ENCODE measurements at places on chromosomes 1 and 21. TPM values are rescaled to one million over a fixed set of nuclear protein-coding genes. Genes with fewer than 3 reads are reported as not detected.

DNA sequence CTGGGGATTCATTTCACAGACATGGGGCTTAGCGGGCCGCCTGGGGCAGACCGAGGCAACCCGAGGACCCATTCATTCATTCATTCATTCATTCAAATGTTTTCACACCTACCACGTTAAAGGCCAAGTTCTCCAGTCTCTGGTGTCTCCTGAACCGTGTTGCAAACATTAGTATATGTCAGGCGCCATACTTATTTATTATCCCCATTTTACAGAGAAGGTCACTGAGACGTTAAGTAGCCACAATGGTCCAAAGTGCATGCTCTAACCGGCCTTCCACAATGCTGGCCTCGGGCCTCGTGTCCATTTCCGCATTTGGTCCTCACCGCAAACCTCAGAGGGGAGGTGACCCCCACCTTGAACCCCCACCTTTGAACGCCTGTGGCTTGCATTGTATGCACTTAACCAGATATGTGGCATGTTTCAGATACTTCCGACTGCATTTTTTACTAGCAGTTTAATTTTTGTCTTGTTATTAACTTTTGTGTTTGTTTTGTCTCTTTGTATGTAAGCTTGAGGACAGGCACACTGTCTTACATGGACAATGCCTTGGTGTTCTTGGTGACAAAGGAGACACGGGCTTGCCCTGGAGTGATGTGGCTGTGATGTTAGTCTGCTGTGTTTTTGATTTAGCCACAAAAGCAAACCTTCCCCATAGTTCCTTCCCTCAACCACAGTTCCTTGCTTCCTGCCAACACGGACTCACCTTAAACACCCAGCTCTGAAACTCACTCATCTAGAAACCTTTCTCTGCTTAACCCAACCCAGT, 1.2 kb upstream of the IFFO2 start:
- DNase-seq = peak; percentile 27

- DNase-seq = peak; percentile 73
Observed at GRCh38 chr1:203338335-203339036, 12.4 kb downstream of the FMOD start.

GRCh38 chr1:110259770-110260169, 49.7 kb downstream of the KCNC4 start:
- DNase-seq = no peak

DNA sequence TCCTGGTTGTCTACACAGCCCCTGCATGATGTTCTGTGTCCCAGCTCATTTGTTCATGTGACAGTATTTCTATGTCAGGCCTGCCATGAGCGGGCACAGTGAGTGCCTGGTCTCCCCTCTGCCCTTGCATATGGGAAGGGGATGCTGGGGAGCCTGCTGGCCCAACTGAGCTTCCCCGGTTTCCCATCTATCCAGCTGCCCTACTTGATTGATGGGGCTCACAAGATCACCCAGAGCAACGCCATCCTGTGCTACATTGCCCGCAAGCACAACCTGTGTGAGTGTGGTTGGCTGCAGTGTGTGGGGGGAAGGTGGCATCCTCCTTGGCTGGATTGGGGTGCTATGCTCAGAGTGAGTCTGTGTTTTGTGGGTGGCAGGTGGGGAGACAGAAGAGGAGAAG, 1.5 kb downstream of the GSTM4 start:
- no peak for DNase-seq

DNA sequence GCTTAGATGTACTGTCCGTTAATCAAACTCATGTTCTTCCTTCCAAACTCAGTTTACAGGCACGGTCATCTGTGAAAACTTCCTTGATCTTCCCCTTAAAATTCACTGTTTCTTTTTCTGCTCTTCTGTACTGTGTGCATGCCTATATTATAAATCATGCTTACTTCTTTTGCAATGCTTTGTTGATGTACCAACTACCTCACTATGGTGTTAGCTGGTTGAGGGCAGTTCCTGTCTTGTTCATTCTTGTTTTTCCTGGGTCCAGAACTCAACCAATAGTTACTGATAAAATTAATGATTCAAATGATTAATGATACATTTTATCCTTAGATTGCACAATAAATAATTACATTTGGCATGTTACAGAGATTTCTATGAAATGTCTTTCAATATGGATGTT, 163.8 kb downstream of the CHRM3 start:
- no peak for DNase-seq

DNA sequence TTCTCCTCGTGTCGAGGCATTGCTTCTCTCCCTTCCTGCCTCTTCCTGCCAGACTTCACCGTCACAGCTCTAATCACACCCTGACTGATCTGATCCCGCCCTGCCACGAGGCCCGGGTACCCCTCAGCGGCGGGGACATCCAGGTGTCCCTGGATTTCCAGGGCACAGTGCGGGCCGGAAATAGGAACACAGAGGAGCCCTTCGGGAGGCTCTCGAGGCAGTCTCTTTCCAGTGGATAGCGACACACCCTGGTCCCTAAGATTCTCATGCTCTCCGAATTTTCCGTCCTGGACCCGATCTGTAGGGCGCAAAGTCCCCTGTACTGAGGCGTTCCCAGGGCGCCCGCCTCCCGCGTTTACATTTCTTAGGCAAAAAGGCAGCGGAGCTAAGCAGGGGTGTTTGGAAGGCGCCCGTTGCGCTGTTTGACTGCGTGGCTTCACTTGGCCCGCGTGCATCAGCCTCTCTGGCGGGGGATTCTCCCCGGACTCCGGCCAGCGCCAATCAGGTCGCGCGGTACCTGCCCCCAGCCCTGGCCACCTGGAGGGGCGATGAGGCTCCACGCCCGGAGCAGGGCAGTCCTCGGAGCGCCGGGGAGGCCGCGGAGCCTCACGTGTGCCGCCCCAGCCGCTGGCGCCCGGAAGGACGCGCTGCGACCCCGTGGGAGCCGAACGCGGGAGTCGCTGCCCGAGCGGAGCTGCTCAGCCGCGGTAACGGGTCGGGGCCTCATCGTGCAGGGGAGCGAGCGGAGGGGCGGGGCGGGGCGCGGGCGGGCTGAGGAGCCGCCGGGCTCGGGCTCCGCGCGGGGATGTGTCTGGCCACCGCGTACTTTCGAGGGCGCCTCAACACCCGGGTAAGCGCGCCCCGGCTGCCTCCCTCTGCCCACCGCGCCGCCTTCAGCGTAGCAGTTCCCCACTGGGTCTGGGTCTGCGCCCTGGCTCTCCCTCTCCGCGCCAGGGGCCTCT, at the start of gene FAM163A:
Gene FAM163A (plus strand): TSS at position 575 of the 962 bp plus-strand sequence. CDS start 69,807 bp downstream, outside the sequence.
- DNase-seq = no peak

LCE1D gene
- total RNA-seq = not detected

LRRN2 gene
- total RNA-seq = 2.4 TPM

ASPM gene
- 1.3 TPM for total RNA-seq

PADI3 gene
- 0.72 TPM for total RNA-seq

RASAL2 gene
- 26.7 TPM for total RNA-seq

TMOD4 gene
- total RNA-seq = 0.78 TPM

RPL11 gene
- total RNA-seq = 732 TPM

MYBPH gene
- total RNA-seq = not detected

RORC gene
- total RNA-seq = 9.5 TPM

USP21 gene
- 42.4 TPM for total RNA-seq

BMP8B gene
- 1.8 TPM for total RNA-seq
